ENCODE measurements at places on chromosomes 7 and 10.

DNA sequence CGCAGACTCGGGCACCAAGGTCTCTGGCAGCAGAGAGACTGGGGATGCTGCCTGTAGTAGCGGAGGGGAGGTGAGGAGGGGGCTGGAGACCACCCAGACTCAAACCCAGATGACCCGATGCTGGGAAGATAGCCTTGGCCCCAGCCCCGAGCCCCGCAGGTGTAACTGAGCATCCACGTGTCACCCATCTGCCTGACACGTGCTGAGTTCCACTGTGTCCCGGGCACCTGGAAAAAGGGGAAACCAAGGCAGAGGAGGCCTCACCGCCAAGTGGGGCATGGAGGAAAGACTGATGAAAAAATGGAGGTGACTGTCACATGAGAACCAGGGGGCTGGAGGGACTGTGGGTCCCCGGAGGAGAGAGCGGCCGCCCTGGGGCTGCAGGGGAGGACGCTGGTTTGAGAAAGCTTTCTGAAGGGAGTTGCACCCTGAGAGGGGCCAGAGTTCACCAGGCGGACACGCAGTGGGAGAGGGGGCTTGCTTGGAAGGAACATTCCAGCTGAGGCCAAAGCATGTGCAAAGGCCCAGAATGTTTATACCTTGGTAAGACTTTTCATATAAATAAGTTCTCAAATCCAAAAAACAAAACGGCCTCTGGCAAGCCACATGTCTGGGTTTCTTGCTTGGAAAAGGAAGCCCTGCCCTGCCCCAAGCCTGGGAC, 27.4 kb upstream of the ELN start:
- no peak for DNase-seq

GRCh38 chr10:63224241-63224640, 91.1 kb downstream of the NRBF2 start:
- DNase-seq: no peak

GRCh38 chr10:133274751-133275683, 1.7 kb downstream of the ADAM8 start:
- DNase-seq: no peak

DNA sequence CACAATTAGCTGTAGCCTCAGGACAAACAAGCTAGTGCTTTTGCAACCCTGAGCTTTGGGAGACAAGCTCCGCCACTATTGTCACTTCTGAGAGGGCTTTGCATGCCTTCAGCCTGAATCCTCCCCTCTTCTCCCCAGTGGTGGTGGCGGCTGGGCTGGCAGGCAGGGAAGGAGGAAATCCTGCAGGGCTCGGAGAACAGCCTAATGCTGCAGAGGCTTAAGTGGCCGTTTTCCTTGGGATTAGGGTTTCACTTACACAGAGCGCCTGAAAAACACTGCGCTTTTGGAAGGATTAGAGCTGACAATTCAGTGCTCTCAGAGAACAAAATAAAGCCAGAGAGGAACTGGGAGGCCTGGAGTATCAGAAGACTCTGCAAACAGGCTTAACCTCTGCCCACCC, 71.3 kb downstream of the PAX2 start:
- DNase-seq: no peak

DNA sequence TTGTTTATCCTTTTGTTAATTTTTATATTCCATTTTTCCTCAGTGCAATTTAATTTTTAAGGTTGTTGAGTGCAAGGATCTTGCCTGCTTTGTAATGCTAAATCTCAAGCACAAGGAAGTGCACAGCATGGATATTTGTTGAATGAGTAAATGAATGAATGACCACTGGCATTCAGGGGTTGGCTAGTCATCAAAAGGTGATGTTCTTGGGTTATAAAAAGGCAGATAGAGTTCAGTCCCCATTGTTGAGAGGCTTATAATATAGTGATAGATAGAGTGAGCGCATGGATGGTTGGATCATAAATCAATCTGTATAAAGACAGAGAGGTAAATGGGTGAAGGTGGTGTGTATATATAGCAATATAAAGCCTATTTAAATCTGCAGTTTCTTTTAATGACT, 193.2 kb upstream of the KLF6 start:
- DNase-seq: no peak

DNA sequence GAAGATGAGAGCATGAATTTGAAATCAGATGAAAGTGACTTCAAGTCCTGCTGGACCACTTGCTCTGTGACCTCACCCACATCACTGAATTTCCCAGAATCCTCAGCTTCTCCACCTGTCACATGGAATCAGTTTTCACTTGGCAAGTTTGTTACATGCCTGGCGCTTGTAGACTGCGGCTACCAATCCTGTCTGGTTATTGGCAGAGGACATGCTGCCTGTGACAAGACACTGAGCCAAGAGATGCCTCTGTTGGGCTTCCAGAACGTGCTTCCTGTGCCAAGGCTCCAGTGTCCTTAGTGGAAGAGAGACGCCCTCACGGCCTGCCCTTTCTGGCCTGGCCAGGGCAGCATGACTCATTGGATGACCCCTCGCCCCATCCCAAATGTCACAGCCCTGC, 4.4 kb upstream of the MYL10 start:
- no peak for DNase-seq

DNA sequence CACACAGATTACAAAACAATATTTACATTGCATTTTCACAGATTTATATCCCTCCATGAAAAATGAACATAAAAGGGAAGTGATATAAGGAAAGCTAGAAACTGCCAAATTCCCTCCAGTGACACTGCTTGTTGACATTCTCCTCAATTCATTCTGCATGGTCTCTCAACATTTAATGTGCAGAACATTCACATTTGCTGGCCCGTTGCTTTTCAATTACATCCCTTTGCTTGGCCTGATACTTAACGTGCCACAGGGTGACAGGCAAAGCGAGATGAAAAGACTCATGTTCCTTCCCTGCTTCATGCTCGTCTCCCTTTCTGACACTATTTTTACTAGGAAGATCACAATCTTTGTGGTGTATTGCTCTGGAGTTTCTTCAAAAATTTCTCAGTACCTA, 1019.7 kb upstream of the LRRN3 start:
- DNase-seq: no peak

DNA sequence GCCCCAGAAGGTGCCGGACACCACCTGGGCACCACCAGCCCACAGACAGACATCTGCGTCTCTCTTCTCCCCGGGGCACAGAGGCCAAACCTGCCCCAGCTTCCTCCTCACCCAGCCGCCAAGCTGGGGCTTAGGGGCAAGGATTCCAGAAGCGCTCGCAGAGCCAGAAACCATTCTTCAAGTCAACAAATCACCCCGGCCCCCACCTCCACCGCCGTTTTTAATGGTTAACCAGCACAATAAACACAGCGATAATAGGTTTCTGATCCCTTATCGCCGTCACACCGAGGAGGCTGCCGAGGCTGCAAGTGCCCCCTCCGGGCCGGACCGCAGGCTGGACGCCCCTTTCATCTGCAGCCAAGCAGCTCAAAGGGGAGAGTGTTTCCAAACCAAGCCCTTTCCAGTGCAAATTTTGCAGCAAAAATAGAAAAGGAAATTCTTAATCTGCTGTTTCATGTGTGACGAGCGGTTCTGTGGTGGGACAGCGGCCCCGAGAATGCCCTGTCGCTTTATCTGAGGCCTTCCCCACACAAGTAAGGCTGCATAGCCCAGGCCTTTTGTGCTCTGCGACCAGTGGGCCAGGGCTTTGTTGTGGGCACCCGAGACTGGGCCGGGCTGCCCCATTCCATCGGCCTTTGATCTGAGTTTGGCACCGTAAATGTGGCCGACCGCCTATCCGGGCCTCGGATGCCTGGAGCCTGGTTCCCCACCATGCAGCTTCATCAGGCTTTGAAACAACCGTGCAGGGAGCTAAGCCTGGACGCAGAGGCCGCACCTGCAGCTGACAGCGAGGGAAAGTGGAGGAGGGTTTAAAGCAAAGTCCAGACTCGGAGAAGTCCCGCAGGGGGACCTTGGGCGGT, 83.2 kb downstream of the FOXL3 start:
- DNase-seq: no peak

DNA sequence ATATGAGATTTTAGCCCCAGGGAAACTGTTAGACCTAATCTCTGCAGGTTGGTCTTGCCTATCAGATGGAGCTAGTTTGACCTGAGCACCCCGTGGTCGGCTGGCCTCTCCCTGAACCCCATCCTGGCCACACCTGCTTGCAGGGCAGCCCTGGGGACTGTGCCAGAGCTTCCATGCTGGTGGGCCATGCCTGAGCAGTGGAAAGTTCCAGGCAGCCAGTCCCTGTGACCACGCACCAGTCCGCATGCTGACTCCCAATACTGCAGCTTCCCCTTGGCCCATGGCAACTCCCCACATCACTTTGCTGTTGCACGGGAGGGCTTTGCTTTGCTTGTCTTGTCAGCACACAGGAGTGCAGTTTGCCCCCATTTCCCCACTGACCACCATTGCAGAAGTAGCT, 427.8 kb upstream of the SEMA3D start:
- DNase-seq: no peak

DNA sequence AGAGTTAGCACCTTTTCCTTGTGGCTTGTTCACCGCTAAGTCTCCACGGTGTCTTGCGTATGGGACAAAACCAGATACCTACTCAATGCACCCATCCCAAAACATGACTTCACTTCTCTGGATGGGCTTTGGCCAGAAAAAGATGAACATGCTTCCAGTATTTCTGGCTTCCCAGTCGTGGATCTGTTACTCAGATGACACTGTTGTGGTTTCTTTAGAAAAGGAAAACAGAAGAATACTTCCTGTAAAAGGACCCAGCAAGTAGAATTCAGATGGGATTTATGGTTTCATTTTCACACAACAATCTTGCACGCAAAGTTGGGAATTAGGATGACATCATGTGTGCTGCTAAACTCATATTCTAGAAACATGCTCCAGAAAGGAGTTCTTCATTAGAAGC, 216.7 kb downstream of the ADAM12 start:
- no peak for DNase-seq

DNA sequence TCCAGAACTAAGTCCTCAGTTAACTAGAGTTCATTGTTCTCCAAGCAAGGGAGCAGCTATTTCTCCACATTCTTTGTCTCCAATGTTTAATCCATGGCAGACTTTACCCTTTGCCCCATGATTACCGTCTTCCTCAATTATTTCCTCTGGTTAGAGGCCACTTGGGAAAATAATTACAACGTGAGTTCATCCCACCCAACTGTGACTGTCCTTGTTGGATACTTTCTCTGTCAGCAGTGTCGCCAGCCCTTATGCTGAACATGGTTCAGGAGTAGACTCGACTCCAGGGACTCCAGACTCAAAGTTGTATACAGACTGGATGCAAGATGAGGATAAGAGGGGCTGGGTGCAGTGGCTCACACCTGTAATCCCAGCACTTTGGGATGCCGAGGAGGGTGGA, 17.1 kb upstream of the SEPHS1 start:
- no peak for DNase-seq

- no peak for DNase-seq
Observed at GRCh38 chr7:1693419-1693990, 23.4 kb downstream of the ELFN1 start.

GRCh38 chr10:97327348-97328294, 6.9 kb downstream of the FRAT2 start:
- no peak for DNase-seq

GRCh38 chr10:17655009-17655408, 11.1 kb downstream of the STAM start:
- no peak for DNase-seq

DNA sequence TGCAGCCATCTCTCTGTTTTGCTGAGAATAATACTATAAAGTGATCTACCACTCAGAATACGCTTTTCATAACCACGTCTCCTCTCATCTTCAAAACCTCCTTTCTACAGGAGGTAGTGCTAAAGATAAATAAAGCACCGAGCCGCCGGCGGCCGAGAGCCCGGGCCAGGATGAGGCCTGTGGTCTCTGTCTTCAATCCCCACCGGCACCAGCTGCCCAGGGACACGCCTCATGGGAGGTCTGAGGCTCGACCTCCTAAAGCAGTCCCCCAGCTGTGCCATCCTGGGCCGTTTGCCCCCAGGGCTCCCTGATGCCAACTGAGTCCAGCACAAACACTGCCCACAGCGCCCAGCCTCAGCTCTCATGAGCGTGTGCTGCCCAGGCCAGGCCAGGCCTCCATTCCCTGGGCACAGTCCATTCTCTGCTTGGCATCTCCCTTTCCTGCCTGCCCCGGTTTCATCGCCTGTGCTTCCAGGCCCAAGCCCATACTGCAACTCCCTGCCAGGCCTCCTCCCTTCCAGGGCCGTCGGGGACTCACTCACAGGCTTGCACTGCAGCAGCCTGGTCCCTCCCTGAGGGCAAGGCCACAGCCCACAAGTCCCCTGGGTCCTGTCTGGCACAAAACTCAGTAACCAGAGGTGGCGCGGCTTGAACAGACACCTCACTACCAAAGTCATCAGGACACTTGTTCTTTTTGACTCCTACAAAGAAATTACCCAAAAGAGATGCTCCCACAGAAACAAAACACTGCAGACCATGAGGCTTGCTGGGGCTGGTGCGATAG, 2.5 kb downstream of the INTS1 start:
- no peak for DNase-seq

GRCh38 chr7:135789956-135790355, 41.3 kb upstream of the FAM180A start:
- DNase-seq: no peak

DNA sequence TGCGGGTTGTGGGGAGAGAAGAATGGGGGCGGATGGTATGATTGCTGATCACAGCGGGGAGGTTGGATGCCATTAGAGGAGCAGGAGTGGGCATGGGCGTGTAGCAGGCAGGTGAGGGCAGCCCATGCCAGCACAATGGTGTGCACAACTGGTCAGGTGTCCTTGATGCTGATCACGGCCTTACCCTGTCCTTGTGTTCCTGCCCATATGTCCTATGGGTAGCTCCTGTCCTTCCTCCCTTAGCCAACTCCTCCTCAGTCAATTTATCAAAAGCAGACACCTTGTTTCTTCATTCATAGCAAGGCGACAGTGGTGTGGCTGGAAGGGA, 30.7 kb downstream of the WDR86 start:
- no peak for DNase-seq

GRCh38 chr10:88110822-88111221, 247.4 kb downstream of the PTEN start:
- DNase-seq: no peak

DNA sequence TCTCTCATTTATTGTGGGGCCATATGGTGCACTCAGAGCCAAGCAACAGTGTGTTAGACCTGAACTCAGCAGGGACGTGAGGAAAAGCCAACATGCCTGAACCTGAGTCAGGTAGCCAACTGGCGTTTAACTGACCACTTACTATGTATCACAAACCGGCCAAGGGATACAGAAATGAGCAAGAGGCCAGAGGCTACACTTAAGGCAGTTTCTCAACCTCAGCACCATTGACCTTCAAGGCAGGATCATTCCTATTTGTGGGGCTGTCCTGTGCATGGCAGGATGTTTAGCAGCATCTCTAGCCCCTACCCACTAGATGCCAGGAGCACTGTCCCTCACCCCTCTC, 103.5 kb upstream of the NANOS1 start:
- DNase-seq: no peak

DNA sequence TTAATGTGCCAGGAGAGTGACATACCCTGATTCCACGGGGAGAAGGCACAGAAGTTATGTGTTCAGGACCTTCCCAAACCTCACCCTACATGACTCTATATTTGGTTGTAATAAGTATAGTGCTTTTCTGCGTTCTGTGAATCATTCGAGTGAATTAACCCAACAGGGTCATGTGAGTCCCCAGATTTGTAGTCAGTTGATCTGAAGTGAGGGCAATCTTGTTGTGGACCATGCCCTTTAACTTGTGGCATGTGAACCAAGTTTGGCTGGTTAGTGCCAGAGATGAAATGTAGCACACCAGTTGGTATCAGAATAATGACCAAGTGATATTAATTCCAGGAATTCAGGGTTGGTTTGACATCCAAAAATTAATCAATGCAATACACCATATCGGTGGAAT, 70.2 kb downstream of the NHLRC2 start:
- DNase-seq: no peak

GRCh38 chr10:80126876-80127275, 5.7 kb upstream of the PLAC9 start:
- no peak for DNase-seq
